ENCODE measurements at places on chromosomes 4 and X.
A peak's percentile ranks its signal among the peaks of the same experiment; 100 is the strongest.

DNA sequence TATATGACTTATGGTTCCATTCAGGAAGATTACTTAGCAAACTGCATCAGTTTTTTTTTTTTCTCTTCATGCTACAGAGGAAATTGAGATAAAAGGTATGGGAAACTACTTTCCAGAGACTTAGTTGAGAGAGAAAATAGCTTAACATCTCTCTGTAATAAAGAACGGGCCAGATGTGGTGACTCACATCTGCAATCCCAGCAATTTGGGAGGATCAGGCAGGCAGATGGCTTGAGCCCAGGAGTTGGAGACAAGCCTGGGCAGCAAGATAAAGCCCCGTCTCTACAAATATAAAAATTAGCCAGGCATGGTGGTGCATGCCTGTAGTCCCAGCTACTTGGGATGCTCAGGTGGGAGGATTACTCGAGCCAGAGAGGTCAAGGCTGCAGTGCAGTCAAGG is 271.2 kb upstream of the TENM3 start:
- no peak for DNase-seq

- no peak for DNase-seq
These were observed 242.7 kb upstream of the WDFY3 start for GRCh38 chr4:85209161-85209560.

DNA sequence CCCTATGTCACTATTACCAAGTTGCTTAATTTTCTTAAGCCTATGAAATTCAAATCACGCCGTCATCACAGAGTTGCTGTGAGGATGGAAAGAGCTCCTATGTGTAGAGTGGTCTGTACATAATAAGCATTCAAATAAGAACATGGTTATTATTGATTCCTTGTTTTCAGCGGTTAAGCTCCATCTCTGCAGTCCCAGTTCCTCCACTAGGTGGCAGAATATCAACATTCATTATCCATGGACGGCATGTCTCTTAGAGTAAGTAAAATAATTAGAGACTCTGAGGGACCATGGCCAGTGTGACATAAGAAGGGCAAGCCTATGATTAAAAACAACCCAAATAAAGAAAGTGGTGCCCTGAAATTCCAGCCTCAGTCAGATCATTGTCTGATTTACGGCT is 132.5 kb upstream of the NHS start:
- peak; percentile 65 for DNase-seq

- no peak for DNase-seq
These were observed 108.3 kb downstream of the APBB2 start for GRCh38 chr4:41106081-41106480.

GRCh38 chrX:37757082-37757481 is 22.8 kb upstream of the CYBB start:
- no peak for DNase-seq

GRCh38 chrX:16305187-16305586 is 137.9 kb downstream of the MAGEB17 start:
- no peak for DNase-seq

DNA sequence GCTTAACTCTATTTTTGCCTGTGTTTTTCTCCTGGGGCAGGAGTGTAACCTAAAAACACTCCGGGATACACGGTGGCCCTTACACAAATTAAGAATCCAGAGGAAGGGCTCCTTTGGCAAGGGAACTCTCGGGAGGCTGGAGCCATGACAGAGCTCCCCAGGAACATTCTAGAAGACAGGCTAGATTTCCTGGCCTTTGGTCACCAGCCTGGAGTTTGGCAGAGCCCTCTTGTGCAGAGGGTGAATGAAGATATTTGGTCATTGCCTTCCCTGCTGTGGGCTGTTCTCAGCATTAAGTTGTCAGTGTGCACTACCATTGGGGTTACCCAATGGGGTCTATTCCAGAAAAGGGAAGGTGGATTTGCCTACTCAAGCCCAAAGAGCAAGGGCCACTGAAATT is 53.8 kb upstream of the LNX1 start:
- no peak for DNase-seq

DNA sequence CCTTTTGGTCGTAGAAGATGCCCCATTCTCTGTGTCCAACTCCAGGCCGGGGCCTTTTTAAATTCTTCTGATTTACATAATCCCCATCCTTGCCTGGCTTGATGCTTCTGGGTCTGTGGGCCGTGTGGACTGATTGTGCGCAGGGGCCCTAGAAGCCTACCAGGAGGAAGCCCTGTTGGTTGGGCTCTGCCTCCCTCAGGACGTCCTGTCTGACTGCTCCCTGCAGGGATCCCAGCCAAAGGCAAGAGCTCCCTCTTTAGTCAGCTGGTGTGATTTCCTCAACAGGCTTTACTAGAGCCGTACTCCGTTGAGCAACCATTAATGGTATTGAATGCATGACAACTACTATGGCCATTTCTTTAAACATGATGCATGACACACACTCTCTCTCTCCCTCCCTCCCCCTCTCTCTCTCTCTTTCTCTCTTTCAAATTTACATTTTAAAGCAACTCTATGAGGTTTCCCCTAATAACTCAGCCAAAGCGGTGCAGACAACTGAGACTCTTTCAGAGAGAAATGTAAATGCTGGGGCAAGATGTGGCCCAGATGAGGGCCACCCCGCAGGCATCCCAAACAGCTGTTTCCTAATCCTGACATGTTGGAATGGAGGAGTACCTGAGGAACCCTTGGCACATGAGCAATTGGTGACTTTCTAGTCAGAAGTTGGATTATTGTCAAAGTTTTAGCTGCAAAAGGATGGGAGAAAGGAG is 117.3 kb downstream of the DRD5 start:
- DNase-seq = no peak

- peak; percentile 4 for DNase-seq
These were observed 2.3 kb upstream of the NR3C2 start for GRCh38 chr4:148444296-148445070.

DNA sequence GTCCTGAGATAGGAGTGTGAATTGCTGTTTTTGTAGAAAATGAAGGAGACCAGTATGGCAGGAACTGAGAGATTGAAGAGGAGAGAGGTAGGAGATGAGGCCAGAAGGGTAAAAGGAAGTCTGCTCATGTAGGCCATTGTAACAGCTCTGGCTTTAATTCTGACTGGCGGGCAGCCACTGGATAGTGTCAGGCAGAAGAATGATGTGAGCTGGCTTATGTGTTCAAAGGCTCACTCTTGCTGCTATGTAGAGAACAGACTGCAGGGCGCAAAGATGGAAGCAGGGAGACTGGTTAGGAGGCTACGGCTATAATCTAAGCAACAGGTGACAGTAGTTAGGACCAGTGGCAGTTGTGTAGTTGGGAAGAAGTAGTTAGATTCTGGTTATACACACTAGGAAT is 160.2 kb upstream of the FGF13 start:
- DNase-seq = no peak

DNA sequence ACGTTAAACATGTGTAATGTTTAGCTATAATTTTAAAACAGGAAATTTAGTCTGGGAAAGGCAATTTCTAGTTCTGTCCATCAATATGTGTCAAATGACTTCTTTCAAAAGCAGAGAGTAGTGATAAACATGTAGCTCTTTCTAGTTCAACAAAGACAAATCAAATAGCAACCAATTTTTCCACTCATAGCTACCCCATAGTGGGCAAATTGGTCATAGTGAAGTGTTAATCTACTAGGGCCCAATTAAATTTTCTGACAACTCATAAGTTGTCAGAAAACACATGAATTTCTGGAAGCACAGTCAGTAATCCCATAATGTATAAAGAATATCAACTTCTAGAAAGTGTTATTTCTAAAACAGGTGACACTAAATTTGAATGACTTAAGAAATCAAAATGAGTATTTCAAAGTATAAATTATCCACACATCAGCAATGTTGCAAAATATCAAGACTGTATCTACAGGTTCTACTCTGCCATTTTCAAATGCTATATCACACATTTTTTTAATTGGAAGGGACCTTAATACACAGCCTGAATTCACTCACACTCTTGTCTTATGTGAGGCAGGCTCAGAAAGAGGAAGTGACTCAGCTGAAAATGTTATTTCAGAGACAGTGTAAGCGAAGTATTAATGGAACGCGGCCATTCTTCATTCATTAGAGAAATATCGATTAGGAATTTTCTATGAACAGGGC is 7.7 kb downstream of the OCIAD2 start:
- DNase-seq = no peak

GRCh38 chr4:21092531-21092930 is 392.3 kb downstream of the PACRGL start:
- DNase-seq = no peak

GRCh38 chrX:97224148-97224547 is 340.4 kb downstream of the RPA4 start:
- no peak for DNase-seq

GRCh38 chr4:142961866-142962265 is 115.8 kb upstream of the INPP4B start:
- no peak for DNase-seq

- no peak for DNase-seq
These were observed 129.4 kb downstream of the MAGEE2 start for GRCh38 chrX:75655627-75656026.

GRCh38 chrX:69155786-69156520 is 9.3 kb downstream of the PJA1 start:
- DNase-seq = no peak

DNA sequence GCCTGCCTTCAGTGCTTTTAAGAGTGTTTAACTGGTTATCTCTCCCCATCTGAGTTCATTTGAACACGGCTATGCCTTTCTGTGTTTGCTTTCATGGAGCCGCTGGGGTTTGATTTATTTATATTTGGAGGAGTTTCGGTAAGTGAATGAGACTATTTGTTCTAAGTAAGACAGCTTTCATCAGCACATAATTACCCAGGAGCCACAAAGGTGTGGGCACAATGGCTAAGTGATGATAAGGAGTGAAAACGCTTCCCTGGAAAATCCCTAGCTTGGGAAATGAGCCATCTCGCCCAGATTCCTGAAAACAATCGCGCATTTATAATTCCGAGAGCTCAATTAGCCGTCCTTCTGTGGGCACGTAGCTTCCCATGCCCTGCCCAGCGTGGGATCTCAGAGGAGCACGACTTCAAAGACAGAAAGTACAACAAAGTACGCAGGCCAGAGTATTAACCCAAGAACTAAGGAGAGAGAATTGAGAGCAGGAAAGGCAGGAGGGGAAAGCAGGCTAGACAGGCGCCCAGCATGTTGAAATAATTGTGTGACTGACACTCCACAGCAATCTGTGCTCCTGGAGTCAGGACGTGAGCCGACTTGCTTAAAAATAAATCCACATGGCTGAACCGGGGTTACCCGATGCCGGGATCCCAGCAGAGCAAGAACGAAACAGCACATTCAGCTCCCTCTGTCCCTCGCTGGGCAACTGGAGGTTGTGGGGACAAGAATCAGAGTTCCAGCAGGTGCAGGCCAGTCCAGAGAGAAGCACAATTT is 99.0 kb downstream of the DHRSX start:
- DNase-seq = no peak

DNA sequence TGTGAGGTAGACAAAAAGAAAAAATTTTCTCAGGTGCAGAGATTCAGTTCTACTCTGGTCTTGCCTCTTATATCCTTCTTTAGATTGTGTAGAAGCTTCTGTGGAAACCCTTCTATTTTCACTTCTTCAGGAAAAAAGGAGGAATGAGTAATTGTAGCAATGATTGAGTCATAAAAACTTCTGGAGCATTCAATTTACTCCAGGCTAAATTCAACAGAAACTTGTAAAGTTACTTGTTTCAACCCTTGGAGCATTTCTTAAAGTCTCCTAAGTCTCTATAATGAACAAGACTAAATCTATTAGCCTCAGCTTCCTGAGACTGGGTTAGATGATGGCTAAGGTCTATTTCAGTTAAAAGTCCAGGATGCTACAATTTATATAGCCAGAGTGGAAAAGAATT is 29.9 kb downstream of the BOD1L1 start:
- DNase-seq = no peak

- DNase-seq = no peak
These were observed 34.9 kb downstream of the ELF2 start for GRCh38 chr4:139142087-139142486.

DNA sequence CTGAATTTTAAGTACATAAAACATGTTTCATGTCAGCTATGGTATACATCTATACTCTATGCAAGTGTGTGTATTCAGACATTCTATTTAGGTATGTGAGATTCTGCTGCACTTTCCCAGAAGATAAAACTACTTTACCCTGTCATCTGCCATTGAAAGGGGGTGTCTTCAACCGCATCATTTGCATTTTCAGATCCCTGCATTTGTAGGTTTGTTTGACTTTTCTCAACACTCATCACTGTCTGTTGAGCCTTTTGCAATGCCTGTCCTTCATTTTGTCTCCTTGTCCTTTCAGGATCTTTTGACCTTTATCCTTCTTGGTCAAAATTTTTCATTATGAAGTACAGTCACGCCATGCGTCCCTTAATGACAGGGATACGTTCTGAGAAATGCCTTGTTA is 103.5 kb downstream of the TMA16 start:
- no peak for DNase-seq

GRCh38 chr4:55617587-55618197 is 18.4 kb downstream of the NMU start:
- DNase-seq = no peak

DNA sequence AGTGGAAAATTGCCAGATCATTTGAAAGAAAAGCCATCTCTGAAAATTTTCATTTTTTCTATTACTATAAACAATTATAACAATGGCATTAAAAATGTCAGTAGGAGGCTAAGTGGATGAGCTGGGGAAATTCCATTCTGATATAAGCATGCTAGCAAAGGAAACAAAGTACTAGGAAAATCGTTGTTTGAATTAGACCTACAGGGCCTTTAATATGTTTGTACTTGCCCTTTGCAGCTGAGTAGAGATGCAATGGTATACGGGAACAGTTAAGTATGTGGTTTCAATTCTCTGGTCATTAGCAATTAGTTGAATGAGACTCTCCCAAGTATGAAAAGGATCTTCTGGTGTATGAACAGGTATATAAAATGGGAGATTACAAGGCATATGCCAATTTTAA is 452.2 kb downstream of the PCDH11X start:
- no peak for DNase-seq

GRCh38 chr4:84565951-84566350 is 17.0 kb upstream of the CDS1 start:
- DNase-seq = no peak

- no peak for DNase-seq
These were observed 2.4 kb downstream of the FAM13A start for GRCh38 chr4:89054627-89055026.

DNA sequence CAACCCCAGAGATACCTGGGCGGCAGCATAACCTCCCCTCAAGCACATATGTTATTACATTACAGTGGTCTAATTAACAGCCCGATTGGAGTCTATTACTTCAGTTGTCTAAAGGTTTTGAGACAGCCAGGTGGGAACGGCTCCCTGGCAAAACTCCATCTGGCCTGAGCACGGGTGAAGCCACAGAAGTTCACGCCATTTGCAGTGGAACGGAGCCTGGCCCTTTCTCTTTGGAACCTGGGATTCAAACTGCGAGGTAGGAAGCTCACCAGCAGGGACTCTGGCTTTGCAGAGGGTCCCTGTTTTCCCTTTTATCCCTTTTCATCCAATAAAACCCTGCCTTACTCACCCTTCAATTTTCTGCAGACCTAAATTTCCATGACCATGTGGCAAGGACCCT is 45.9 kb upstream of the NEIL3 start:
- DNase-seq = no peak

- no peak for DNase-seq
These were observed 43.7 kb downstream of the CDS1 start for GRCh38 chr4:84626673-84627072.
